ENCODE measurements at places on chromosomes 11 and 22.
A peak's percentile ranks its signal among the peaks of the same experiment; 100 is the strongest.

GRCh38 chr11:77401486-77402217 lies 72.2 kb downstream of the PAK1 start:
- DNase-seq = no peak

DNA sequence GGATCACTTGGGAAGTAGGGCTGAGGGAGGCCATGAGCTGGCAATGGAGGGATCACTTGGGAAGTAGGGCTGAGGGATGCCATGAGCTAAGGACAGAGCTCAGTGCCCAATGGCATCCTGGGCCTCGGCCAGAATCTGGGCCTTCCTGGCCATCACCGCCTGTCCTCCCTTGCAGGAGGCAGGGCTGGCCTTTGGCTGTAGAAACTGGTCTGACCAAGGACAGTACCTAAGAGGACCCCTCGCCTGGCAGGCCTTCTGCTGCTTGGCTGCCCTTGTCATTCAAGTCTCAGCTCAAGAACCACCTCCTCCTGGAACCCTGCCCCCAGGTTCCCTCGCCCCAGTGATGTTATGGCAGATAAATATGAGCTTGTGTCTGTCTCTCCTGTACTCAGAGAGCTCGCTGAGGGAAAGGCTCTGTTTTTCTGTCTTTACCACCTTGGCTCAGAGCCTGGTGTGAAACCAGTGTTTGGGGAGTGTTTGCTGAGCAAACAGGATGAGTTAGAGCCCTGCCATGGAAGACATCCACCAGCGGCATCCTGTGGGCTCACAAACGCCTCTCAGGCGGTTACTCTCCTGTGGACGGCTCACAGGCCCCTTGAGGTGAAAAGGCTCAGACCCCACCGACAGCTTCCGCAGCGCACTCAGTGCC lies 19.3 kb upstream of the RASL10A start:
- DNase-seq = no peak

DNA sequence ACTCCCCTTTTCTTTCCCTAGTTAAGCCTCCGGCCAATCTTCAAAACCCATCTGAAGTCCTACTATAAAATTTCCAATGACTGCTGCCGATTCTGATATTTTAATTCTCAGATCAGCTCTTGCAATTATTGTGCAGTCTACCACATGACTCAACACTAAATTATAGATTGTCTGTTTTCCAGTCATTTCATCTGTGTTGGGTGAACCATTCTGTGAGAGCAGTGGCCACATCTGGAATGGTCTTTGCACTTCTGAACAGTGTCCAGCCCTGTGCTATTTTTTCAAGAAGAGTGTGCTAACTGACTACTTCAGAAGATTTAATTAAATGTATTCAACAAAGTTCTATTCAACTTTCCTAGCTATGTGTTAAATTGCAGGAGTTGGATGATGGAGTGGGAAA lies 47.2 kb upstream of the MMP7 start:
- DNase-seq = no peak

GRCh38 chr22:20606041-20606783 lies 98.8 kb downstream of the MED15 start:
- DNase-seq = peak; percentile 63

- no peak for DNase-seq
Observed at GRCh38 chr11:4211991-4212390, 117.4 kb downstream of the RRM1 start.

DNA sequence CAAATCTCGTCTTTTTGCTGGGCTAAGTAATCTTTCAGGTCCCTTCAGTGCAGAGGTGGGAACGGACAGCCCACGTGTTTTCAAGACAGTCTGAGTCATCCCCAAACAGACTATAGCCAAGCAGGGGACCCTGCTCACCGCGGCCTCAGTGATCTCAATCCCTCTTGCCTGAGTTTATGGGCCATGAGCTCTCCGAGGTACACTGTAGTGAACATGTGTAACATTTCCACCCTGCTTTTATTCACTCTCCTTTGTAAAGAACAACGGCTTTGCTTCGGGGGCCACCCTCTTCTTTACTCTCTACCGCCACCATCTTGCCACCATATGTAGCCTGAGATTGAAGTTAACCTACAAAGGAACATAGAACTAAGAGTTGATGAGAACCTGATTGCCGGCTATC lies 11.5 kb upstream of the KCTD14 start:
- no peak for DNase-seq

DNA sequence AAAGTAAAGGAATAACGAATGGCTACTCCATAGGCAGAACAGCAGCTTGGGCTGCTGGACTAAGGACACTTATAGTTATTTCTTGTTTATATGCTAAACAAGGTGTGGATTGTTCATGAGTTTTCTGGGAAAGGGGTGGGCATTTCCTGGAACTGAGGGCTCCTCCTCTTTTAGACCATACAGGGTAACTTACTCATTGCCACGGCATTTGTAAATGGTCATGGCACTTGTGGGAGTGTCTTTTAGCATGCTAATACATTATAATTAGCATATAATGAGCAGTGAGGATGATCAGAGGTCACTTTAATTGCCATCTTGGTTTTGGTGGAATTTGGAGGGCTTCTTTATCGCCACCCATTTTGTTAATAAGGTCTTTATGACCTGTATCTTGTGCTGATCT lies 7.0 kb downstream of the OR4X1 start:
- no peak for DNase-seq

DNA sequence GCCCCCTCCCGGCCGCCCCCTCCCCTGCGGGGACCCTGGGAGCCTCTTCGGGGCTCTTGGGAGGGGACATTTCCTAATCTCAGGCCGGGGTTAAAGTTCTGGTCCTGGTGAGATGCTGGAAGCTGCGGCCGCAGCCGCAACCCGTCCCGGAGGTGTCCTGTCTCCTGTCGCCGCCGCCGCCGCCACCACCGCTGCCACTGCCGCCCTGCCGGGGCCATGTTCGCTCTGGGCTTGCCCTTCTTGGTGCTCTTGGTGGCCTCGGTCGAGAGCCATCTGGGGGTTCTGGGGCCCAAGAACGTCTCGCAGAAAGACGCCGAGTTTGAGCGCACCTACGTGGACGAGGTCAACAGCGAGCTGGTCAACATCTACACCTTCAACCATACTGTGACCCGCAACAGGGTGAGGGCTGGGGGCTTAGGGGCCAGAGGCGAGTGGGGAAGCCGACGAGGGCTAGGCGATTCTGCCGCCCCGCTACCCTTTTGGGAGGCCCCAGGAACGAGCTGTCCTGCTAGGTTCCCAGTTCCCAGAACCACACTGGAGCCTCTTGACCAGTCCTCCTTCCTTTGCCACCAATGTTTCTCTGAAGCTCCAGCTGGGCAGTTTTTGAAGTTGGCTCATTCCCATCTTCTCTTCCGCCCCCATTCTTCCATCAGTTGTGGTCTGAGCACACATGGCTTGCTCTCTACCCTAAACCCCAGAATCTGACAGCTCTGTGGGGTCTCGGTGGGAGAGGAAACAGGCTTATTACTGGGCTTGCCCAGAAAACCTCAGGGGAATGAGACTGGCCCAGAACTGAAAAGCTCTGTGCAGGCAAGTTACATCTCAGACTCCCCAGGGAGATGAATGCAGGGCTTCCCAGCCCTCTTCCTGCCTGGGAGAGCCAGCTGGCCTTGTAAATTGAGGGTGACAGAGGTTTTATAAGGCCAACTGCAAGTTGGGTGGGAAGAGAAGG lies 781 bp downstream of the SIDT2 start:
- no peak for DNase-seq

DNA sequence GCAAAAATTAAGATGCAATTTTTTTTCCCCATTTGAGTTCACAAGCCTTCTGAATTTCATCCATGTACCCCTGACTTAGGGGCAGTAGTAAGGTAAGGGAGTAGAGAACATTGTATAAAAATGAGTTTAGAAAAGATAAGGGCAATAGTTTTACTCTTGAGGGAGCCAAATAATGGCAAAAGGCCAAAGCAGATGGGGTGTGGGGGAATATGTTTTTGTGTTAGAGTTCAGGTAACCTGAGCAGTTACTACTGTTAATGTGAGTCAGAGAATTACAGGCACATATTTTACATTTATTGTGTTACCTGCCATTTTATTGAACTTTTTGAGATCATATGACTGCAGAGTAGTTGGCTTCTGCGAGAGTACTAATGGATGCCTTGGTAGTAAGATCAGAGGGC lies 3.1 kb downstream of the EED start:
- no peak for DNase-seq

GRCh38 chr11:60918251-60918938 lies 4.4 kb downstream of the TMEM109 start:
- DNase-seq = no peak

DNA sequence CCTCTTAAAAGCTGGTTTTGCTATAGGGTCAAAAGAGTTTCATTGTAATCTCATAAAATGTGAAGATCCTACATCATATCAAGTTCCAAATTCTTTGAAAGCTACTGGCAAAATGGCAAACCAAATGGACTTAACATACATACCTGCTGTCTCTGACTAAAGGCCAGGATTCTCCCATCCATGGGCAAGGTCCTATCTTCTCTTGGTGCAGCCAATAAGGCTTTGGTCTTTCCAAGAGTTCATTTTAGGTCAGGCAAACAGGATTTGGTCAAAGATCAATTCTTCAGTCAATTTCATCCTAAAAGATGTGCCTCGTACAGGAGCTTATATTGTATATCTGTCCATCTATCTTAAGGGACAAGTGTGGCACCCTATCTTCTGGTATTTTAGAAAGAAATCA lies 49.7 kb downstream of the CADM1 start:
- DNase-seq = no peak

GRCh38 chr22:37661160-37661924 lies 2.8 kb downstream of the PDXP start:
- DNase-seq = no peak

- no peak for DNase-seq
Observed at GRCh38 chr22:41823797-41824196, 9.1 kb upstream of the SREBF2 start.

DNA sequence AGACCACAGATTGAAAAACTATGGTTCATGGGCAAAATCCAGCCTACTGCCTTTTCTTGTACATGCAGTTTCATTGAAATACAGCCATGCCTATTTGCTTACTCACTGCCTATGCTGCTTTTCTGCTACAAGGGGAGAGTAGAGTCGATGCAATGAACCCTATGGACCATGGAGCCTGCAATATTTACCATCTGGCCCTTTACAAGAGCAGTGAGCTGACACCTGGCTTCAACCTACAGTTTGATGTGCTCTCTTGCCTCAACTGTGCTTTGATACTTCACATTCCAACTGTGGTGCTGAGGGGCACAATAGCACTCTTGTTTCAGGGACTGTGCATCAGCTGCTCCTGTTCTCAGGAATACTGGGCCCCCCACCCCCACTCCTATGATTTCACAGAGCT lies 239.5 kb upstream of the SORL1-AS1 start:
- no peak for DNase-seq

DNA sequence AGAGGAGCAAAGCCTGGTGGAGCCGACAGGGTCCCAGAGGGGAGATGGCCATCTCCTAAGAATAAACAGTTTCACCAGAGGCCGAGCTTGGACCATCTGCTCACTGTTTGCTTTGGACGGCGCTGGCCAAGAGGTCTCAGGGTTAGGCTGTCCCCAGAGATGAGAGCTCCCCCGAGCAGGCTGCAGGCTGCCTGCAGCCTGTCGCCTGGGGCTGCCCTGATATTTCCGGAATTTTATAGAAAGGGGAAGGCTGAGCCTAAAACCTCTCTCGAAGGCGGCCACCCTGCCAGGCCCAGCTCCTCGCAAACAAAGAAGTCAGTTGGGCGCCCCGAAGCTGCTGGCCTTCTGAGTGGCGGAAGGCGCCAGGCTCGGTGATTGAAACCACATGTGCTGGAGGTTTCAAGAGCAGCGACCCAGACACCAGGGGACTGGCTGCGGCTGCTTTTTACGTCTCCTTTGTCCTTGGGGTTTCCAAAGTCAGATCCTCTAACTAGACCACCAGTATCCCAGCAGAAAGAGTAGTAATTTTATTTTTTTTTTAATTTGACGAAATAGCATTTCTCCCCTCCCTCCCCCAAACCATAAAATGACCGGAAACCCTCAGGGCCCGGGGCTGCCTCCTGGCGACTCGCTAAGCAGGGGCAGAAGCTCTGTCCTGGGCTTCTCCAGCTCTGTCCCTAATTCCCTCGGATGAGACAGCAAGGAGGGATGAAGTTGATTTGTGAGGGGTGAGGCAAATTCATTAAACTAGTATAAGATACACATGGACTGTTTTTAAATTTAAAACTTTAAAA lies 57.4 kb downstream of the CLMP start:
- no peak for DNase-seq

DNA sequence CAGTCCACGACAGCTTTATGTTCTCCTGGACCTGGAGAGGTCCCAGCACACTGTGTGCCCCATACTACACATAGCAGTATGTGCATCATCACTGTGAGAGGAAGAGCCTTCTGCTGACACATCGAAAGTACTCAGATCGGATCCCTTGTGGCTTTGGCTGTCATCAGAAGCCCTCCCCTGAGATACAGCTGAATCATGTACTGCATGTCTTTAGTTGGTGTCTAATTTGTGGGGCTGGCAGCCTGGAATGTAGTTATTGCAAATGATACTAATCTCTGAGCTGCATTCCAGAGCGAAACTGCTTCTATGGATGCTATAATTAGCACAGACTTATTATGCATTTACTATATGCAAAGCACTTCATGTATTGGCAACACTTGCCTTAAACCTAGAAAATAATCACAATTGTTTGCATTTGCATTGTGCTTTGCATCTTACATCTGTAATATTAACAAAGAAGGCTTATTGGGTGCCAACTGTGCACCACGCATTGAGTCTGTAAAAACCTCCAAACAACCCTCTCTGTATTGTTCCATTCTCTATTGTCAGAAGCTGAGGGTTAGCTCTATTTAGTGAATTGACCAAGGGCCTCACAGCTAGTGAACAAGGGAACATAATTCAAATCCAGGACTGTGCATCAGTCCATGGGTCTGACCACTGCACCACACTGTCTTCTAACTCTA lies 89.2 kb upstream of the CRTAM start:
- no peak for DNase-seq

DNA sequence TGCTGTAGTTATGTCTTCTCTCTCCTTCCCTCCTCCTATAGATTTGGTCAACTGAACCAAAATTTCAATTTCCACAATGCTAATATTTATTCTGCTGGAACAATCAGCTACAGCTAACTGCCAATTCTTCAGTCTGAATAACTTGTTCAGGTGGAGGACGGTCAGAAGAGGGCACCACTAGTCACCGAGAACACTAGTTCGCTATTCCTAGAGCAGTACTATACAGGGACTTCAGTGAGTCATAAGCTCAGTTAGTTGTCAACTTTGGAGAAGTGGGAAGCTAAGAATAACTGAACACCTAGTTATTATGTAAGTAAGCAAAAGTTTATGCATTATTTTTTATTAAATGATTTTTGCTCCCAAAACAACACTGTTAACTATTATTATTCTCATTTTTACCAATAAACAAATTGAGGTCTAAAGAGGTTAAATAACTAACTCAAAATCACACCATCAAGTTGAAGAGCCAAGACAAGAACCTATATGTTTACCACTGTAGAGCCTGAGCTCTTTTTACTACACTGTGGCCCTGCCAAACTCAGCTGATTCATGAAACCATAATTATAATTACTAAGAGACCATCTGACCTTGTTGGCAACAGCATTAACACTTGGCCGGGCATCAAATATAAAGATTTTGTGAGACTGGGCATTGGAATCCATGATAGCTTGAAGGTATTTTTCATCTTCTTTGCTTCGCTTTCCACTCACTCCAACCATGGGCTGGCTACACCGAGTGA lies 59.0 kb downstream of the CEP57 start:
- DNase-seq = peak; percentile 27

- no peak for DNase-seq
Observed at GRCh38 chr22:39148026-39148726, 4.3 kb downstream of the CBX7 start.

- peak; percentile 50 for DNase-seq
Observed at GRCh38 chr11:1167256-1167655, 9.5 kb downstream of the MUC5AC start.

Data from 8988T (cell line).